ENCODE measurements at places on chromosomes 1 and 21.

- no peak for DNase-seq
Observed at GRCh38 chr1:230284891-230285290, 141.2 kb downstream of the PGBD5 start.

GRCh38 chr1:169326956-169327268, 40.7 kb downstream of the NME7 start:
- no peak for DNase-seq

GRCh38 chr1:235527196-235527814, 23.1 kb upstream of the B3GALNT2 start:
- no peak for DNase-seq

DNA sequence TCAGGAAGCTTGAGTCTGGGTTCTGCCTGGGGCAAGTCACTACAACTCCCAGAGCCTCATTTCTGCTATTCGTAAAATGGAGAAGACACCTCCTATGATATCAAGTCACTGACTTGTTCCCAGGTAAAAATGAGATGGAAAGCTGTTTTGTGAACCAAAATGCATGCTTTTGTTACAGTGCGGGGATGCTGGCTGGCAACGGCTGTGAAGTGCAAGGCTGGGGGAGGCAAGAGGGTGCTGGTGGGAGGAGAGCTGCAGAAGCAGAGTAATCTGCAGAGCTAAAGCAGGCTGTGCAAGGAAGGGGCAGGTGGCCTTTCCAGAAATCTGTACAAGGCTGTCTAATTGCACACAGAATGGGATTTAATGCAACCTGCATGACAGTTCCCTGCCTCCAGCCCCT, 150.9 kb downstream of the CNIH3 start:
- no peak for DNase-seq

GRCh38 chr1:212629450-212630157, 21.0 kb downstream of the ATF3 start:
- no peak for DNase-seq

- no peak for DNase-seq
Observed at GRCh38 chr1:65079941-65080340, 68.1 kb upstream of the AK4 start.

DNA sequence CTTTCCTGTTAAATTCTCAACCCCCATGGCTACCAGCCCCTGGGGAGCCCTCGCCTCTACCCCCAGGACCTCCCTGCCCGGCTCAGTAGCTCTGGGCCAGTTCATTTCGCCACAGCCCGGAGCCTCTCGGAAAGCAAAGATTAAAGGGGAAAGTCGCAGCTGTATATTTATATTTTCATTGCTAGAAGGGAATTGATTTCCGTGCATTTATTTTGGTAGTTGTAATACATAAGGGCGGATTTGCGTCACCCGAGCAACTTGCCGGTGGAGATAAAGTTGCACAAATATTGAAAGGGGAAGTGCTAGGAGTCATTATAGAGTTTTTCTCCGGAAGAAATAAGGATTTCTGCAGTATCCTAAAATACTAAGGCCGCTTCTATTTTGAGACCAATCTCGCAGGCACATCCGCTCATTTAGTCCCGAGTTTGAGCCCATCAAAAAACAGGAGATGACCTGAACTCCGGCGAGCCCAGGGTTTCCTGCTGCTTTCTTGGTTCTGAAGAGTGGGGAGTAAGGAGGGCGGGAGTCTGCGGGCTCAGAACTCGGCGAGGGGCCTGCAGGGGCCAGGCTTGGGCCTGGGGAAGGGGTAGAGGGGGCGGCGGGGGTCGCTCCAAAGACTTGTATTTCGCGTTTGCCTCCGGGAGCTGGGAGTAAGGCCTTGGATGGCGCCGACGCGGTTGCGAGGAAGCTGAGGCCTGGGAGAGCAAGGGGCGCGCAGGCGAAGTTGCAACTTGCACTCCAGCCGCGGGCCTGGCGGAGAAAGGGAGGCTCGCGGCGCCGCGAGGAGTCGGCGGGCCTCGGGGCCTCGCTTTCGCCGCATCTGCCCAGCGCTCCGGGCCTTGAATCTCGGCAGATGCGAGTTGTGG, 2.5 kb upstream of the HLX start:
- peak; percentile 61 for DNase-seq

GRCh38 chr1:234649432-234650081, 39.6 kb upstream of the IRF2BP2 start:
- no peak for DNase-seq

- DNase-seq = peak; percentile 13
Observed at GRCh38 chr1:1168451-1169411, 4.9 kb upstream of the TTLL10 start.

DNA sequence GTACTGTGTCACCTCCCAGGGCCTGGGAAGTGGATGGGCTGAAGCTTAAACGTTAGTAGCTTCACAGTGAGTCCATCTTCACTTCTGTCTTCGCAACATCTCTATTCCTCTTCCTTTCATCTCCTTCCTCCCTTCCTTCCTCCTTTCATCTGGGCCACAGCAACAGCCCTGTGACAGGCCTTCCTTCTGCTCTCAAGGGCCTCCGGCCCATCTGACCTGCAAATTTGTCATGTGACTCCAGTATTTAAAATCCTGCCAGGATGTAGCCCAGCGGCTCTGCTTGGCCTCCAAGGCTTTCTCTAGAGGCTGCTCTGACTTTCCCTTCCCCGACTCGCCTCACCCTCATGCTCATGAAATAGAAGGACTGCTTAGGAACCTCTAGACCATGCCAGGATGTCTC, 10.9 kb upstream of the BATF3 start:
- no peak for DNase-seq

DNA sequence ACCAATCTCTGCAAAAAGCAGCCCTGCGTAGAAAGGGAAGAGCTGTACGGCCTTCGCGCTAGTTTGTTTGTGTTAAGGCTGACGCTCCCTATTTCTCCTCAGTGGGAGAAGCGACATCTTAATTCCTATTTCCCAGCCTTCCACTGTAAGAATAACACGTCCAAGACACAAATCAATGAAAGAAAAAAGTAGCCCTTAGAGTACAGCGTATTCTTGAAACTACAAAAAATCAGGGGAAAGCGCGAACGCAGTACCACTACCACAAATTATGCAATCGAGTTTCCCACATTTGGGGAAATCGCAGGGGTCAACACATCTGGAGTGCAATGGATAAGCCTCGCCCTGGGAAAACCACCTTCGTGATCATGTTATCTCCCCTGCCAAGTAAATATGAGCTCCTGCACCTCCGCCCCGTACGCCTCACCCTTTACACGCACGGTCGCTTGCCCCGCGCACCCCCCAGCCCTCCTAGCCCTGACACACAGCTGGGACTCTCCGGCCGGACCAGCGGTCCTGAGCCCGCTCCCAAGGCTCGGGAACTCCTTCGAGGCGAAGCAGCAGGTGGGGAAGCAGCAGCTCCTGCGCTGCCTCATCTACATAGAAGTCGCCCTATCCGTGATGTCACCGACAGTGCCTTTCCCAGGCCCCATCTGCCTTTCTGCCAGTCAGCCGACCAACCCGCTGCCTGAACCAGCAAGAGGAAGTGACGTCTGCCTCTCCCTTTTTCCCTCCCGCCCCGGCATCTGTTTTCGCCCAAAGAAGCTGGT, 94.7 kb downstream of the PPIAL4G start:
- peak; percentile 93 for DNase-seq

- DNase-seq = no peak
Observed at GRCh38 chr1:212359794-212360479, 54.7 kb downstream of the PACC1 start.

GRCh38 chr21:37575580-37575979, 209.0 kb downstream of the DYRK1A start:
- no peak for DNase-seq
